ENCODE measurements at places on chromosomes 1 and 21. TPM values are rescaled to one million over a fixed set of nuclear protein-coding genes. Genes with fewer than 3 reads are reported as not detected.

GRCh38 chr1:175690298-175690697, 53.1 kb downstream of the TNR start:
- DNase-seq, result no peak

DNA sequence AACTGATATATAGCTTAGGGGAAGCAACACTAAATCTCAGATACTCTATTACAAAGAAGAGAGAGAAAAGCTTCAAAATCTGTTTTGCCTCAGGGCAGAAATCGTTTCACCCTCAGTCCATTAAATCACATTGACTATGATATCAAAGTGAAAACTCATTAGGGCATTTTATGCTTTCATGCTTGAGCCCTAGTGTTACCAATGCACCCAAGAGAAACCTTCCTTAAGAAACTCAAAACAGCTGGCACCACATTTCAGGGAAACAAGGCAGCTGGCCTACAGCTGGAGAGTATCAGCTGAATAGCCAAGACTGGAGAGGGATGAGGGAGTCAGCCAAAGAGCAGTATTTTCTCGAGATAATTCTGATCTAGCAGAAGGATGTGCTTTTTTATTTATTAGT, 14.9 kb downstream of the COLGALT2 start:
- no peak for DNase-seq

DNA sequence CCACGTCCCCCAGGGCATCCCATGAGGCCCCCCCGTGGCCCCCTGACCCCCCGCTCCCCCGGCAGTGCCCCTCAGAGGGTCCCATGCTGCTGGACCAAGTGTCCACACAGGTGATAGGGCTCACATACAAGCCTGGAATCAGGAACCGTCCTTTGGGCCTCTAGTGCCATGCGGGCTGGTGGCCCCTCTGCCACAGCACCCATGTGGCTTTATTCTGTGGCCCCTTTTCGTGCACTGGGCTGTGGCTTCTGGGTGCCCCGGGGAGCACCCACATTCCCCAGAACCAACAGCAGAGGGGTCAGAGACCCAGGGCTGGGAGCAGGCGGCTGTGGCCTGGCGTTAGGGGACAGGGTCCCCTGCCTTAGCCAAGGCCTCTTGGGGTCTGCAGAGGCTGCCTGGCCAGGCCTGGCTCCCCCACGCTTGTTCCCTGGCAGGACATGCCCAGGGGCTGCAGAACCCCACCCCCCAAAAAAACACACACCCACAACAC, 31.7 kb downstream of the SLC19A1 start:
- DNase-seq, result no peak

DNA sequence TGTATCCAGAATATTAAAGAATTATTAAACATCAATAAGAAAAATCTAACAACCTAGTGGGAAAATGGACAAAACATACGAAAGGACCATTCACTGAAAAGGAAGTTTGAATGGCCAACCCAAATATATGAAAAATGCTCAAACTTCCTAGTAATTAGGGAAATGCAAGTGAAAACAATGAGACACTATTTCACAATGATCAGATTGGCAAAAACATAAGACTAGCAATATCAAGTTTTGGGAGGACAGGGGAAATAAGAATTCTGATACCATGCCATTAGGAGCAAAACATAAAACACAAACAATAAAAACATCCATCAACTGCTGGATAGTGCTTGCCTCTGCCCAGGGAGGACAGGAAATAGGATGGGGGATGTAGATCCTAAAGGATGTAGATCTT, 14.3 kb downstream of the XCL2 start:
- DNase-seq, result no peak

COL18A1 gene
- total RNA-seq, result 16.9 TPM

DNA sequence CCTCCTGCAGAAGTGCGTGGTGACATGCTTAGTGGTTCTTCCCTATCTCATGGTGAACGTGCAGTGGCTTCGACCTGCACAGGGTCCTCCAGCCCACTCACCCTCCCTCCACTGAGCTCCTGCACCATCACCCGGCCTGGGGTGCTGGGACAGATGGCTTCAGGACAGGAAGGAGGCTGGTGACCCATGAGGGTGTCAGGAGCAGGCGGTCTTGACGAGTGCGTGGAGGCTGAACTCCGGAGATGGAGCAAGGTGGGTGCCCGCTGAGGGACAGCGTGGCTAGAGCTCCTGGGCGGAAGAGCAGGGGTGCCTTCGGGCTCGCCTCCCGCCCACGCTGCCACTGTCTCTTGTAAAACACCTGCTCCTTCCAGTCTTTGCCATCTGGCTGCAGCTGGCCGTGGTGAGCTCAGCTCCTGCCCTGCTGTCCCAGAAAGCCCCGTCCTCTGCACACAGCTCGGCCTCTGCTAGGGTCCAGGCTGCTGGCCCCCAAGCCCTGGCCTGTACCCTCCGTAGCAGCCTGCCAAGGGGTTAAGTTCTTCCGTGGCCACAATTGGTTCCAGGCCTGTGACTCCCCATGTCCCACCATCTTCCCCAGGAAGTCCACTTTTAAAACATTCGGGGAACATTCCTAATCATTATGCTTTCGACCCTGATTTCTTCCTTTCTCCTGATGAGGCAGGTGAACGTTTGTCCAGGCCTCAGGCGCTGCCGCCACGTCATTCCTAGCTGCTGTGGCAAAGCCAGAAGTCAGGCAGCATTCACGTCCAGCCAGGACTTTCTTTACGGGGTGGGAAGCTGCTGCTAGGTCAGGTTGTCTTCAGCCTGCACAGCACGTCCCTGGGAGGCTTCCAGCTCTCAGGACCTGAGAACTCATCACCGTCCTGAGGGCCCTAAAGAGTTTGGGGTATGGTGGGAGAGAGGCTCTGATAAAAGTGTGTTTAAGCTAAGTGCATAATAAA, 8.1 kb downstream of the KRTAP10-1 start:
- DNase-seq, result no peak

GRCh38 chr1:72846476-72847278, 564.3 kb upstream of the NEGR1 start:
- DNase-seq, result no peak

DNA sequence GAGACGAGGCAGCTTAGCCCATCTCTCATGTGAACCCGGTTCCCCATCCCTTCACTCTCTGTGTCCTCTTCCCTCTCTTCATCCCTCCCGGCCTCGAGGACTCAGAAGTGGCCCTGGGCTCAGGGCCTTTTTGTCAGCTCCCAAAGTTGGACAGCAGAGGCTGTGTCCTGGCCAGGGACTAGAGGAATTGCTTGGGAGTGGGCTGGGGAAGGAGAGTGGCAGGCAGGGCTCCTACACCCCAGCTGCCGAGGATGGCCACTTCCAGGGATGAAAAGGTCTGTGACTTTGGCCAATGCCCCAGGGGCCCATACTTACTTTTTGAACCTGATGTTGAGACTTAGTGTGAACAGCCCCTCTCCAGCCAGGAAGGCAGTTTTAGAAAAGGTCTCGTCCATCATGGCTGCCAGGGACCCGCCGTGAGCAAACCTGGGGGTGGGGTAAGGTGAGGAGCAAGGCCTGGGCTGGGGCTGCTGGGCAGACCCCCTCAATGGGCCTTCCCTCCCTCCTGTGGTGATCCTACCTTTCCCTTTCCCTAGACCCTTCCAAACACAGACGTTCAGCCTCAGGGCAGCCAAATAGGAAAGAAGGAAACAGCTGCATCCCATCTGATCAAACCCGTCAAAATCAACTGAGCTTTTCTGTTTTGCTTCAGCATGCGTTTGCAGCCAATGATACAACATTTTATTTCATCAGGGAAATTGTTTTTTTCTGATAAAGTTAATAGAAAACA, 5.5 kb downstream of the THEM5 start:
- no peak for DNase-seq

TNFRSF14 gene
- 10.4 TPM for total RNA-seq

DNA sequence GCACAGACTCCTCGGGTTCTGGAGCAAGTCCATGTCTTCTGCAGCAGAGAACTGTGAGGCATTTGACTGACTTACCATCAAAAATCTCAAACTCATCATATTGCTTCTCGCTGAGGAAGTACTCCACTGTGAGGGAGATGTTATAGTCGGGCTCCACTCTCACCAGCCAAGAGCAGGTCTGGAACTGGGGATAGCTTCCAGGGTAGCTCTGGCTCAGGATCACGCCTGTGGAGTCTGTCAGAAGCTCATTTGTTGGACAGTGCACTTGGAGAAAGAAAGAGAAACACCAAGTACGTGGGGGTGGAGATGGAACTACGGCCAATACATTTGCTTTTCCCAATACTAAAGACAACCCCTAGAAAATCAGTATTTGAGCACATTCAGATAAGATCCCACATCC, 111.1 kb downstream of the ZSCAN20 start:
- no peak for DNase-seq

DNA sequence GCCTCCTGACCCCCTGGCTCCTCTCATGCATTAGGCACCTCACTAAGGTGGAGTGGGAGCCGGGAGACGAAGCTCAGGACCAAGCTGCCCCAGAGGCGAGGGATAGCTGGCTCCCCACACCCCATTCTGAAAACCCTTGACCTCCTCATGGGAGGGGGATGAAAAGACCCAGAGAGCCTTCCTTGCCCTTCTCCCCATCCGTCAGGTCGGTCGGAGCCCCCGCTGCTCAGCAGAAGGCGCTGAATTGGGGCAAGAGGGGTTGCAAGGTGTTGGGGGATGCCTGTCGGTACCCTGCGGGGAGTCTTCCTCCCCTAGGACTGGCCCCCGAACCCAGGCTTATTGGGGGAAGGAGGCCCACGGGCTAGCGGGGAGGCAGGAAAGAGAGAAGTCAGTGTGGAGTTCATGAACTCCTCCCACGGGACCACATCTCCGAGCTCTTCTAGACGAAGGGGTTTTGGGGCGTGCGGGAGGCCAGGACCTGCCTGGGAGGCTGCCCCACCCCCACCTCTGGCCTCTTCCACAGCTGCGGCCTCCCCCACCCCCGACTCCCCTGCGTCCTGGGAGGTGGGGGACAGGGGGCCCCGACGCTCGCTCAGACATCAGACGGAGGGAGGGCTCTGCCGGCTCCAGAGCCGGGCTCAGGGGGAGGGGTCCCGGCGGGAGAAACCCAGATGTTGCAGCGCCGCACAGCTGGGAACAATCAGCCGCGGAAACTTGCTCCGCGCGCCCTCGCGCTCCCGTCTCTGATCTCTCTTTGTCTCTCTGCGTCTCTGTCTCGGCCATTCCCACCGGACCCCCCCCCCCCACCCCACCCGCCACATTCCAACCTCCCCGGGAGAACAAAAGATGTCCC, 719 bp downstream of the MFAP2 start:
- no peak for DNase-seq

IFNGR2 gene
- 42.4 TPM for total RNA-seq

- DNase-seq, result peak; percentile 77
These were observed 133.3 kb upstream of the C1orf105 start for GRCh38 chr1:172287208-172287607.

- no peak for DNase-seq
These were observed 92.4 kb upstream of the PGBD5 start for GRCh38 chr1:230518511-230518910.

DNA sequence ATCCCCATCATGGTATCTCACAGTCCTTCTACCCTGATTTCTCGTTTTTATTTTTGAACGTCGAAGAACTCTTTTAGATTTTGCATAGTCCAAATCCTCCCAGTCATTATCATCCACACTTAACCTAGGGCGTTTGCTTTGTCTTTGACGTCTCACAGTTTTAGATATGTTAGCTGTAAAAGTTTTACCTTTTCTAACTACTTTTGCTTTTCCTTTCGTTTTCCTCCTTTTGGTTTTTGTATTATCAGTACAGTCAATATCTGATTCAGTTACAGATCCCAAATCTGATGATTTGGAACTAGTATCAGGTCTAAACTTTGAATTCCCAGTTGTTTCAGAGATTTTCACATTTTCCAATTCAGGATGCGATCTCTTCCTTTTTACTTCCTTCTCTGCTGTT, 13.1 kb upstream of the PSMG1 start:
- no peak for DNase-seq

DNA sequence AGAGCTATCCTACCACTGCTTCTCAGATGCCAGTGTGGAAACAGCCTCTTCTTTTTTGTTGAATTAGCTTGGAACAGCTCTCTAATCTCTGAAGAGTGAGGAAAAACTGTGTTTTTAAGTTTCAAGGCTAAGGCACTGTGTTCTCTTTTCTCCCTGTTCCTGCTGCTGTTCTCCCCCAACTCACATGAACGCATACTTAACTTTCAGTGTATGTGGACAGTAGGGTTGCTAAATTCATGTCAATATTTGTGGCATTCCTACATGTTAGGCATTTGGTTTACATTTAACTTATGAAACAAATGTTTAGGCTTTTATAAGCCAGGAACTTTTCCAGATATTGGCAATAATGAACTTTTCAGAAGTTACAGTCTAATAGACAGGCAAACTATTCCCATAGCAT, 6.8 kb downstream of the BACH1 start:
- no peak for DNase-seq

DNA sequence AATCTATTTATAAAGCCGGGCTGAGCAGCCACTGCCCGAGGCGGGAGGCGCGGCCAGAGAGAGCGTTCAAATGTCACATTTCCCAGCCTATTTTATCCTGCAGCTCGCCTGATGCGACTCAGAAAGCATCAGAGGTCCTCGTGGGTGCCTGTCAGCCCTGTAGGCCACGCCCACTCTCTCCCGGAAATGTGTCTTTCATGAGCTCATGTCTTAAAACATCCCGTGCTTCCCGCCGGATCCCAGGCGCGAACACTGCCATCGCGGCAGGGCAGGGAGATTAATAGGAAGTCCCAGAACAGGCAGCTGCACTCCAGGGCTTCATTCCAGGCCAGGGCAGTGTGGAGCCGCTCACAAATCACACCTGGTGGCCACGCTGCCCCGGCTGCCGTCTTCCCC, 117.5 kb downstream of the PRDM16 start:
- DNase-seq, result peak; percentile 40

GRCh38 chr1:7579831-7580804, 191.0 kb upstream of the VAMP3 start:
- no peak for DNase-seq

STPG1 gene
- 6.8 TPM for total RNA-seq

DNA sequence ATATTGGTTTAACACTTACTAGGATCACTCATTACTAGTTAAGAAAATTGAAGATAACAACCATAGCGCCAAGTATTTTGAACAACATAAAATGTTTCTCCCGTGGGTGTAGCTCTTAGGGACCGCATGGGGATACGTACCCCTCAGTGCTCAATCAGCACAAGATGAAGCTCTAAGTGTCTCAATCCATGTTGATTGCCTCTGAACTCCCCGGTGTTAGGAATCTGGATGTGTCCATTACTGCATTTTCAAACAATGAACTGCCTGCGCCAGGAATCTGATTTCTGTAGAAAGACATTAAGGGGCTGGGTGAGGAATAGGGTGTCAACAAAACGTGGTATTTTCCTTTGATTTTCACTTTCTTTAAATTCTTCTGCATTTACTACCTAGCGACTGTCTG, 100.2 kb downstream of the LMO4 start:
- DNase-seq, result no peak

GRCh38 chr1:78277253-78277652, 213.5 kb upstream of the PTGFR start:
- DNase-seq, result peak; percentile 42

ZNF648 gene
- not detected for total RNA-seq

DNA sequence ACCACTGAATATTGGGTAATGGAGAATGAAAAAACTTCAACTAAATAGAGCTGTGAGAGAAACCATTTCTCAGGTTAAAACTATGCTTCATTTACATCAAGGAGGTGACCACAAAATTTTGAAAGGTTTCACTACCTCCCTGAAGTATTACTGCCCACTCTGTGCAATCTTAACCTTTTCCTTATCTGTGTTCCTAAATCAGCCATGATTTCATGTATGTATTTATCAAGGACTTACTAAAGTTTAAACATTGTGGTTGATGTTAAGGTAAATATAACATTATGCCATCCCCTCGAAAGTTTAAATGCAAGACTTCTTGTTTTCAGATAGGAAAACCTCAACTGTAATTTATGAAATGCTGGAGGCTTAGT, 84.4 kb downstream of the CLEC20A start:
- DNase-seq, result no peak
